ENCODE measurements at places on chromosomes 12 and 14.
A peak's percentile ranks its signal among the peaks of the same experiment; 100 is the strongest.

DNA sequence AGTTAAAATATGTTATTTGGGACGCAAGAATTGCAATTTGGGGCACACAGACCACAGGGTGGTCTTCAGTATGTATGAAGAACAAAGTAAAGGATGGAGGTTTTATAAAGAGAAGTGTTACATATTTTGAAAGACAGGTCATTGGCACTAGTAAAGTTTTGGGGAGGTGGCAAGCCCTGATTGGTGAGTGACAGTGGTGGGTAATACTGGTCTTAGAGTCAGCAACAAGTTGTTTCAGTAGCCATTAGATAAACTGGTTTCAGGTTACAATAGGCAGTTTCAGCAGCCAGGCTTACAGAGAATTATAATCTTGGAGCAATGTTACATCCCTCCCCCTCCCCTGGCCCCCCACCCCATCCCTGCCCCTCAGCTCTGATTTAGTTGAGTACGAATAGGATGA, 17.5 kb downstream of the MARK3 start:
- no peak overlapping the region for H3K27ac ChIP-seq
- no peak for DNase-seq
- no peaks in the 10 kb centered on the region for H3K27me3 ChIP-seq
- no peak overlapping the region for H3K4me3 ChIP-seq
- peaks cover 48% of the 10 kb centered on the region for H3K4me1 ChIP-seq
- peaks cover 6% of the 10 kb centered on the region for H3K36me3 ChIP-seq

GRCh38 chr12:85182699-85183098, 97.3 kb upstream of the ALX1 start:
- H3K27me3 ChIP-seq, result no peaks in the 10 kb centered on the region
- H3K27ac ChIP-seq, result no peak overlapping the region
- no peak overlapping the region for H3K4me3 ChIP-seq
- H3K4me1 ChIP-seq, result no peaks in the 10 kb centered on the region
- no peak for DNase-seq
- no peaks in the 10 kb centered on the region for H3K36me3 ChIP-seq

DNA sequence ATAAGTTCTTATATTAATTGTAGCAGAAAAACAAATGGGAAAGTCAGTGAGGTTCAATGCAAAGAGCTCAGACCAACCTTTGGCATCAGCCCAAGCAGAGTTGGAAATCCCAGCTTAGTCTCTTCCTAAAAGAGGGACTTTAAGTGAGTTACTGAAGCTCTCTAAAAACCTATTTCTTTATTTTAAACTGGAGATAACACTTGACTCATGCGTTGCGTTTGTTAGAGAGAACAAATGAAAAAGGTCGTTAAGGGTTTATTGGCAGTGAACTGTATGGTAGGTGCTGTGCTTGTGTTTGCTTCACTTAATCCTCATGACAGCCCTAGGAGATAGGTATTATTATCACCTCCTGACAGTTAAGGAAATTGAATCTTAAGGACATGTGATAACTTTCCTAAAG, 396.5 kb downstream of the RAD51B start:
- H3K27me3 ChIP-seq, result no peaks in the 10 kb centered on the region
- no peak overlapping the region for H3K4me3 ChIP-seq
- no peaks in the 10 kb centered on the region for H3K36me3 ChIP-seq
- no peak for DNase-seq
- H3K27ac ChIP-seq, result no peak overlapping the region

- no peak for DNase-seq
- H3K27ac ChIP-seq, result no peak overlapping the region
- no peak overlapping the region for H3K4me3 ChIP-seq
Measured at GRCh38 chr12:53101266-53101665, 2.0 kb upstream of the SOAT2 start.

- no peak for DNase-seq
- H3K27me3 ChIP-seq, result no peaks in the 10 kb centered on the region
- H3K4me1 ChIP-seq, result no peaks in the 10 kb centered on the region
Measured at GRCh38 chr12:78101946-78102635, 271.4 kb downstream of the NAV3 start.

DNA sequence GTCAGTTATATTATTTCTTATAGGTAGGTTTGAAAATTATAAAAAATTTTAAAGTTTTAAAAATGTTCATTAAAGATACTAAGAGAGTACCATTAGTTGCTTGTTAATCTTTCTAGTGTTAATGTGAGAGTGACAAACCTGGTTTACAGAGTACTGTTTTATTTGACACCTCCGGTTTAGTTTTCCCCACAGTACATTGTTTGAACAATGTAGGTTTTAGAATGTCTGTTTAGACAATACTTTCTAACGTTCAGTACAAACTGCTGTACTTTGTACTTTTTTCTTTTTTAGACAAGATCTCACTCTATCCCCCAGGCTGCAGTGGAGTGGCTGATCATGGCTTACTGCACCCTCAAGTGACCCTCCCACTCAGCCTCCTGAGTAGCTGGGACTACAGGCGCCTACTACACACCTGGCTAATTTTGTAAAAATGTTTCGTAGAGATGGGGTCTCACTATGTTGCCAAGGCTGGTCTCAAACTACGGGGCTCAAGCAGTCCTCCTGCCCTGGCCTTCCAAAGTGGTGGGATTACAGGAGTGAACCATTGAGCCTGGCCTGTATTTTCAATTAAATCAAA, 3.2 kb downstream of the BICDL1 start:
- peaks cover 19% of the 10 kb centered on the region for H3K4me1 ChIP-seq
- no peaks in the 10 kb centered on the region for H3K27me3 ChIP-seq
- no peak overlapping the region for H3K4me3 ChIP-seq
- no peaks in the 10 kb centered on the region for H3K36me3 ChIP-seq
- H3K27ac ChIP-seq, result no peak overlapping the region

GRCh38 chr12:86249851-86250250, 6.3 kb downstream of the MGAT4C start:
- H3K27ac ChIP-seq, result no peak overlapping the region
- no peaks in the 10 kb centered on the region for H3K36me3 ChIP-seq
- no peak overlapping the region for H3K4me3 ChIP-seq
- no peaks in the 10 kb centered on the region for H3K4me1 ChIP-seq
- no peaks in the 10 kb centered on the region for H3K27me3 ChIP-seq

GRCh38 chr12:111783046-111783445, 16.3 kb downstream of the ALDH2 start:
- H3K4me1 ChIP-seq, result peaks cover 42% of the 10 kb centered on the region
- no peak for DNase-seq
- no peaks in the 10 kb centered on the region for H3K27me3 ChIP-seq

GRCh38 chr12:67107751-67108269, 161.3 kb upstream of the CAND1 start:
- no peaks in the 10 kb centered on the region for H3K4me1 ChIP-seq
- DNase-seq, result no peak
- H3K27me3 ChIP-seq, result no peaks in the 10 kb centered on the region
- H3K36me3 ChIP-seq, result no peaks in the 10 kb centered on the region
- no peak overlapping the region for H3K27ac ChIP-seq

DNA sequence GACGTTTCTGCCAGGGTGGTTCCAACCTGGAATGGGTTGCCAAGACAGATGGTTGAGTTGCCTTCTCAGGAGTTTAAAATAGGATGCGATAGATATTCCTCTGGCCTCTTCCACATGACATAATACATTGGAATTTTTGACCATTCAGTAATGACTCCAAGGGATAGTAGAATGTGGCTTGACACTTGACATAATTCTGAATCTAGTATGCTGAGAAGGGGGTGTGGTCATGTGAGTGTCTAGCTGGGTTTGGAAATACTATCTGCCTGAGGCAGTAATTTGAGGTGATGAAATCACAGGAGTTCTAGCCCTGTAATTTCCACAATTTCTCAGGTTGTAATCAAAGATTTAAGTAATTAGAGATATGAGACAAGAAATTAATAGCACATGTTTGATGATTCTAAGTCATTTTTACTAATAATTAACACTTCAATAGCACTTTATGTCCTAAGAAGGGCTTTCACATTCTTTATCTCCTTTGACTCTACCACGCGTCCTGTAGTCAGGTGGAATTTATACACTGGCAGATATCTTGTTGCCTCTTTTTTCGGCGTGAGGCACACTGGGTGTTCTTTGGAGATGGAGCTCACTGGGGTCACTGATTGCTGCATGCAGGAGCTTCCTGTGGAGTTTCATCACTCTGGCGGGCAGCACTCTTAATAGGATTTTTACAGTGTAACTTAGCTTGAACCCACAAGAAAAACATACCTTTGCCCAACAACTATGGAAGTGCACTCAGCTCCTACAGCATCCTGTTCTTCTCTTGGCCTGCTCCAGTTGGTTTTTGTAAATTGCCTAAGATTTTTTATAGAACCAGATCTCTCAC, 3.2 kb upstream of the AMIGO2 start:
- no peaks in the 10 kb centered on the region for H3K36me3 ChIP-seq
- DNase-seq, result no peak
- peaks cover 28% of the 10 kb centered on the region for H3K4me1 ChIP-seq
- H3K4me3 ChIP-seq, result no peak overlapping the region

DNA sequence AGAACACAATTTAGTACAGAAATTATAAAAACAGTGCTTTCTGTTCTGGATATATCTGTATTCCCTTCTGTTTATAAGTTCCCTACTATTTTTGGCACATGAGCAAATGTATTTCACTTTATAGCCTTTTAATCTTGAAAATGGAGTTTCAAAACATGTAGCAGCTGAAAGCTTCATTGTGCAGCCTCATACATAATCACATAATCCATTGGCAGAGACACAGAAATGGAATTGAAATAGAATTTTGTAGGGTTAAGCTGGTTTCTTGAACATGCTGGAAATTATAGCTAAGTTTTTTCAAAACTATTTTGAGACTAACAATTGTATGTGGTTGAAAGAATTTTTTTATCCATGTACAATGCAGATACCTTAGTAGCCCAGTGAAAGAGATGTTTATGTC, 614.3 kb upstream of the MDGA2 start:
- H3K27me3 ChIP-seq, result no peaks in the 10 kb centered on the region
- no peaks in the 10 kb centered on the region for H3K36me3 ChIP-seq
- no peak overlapping the region for H3K4me3 ChIP-seq
- H3K27ac ChIP-seq, result no peak overlapping the region
- no peaks in the 10 kb centered on the region for H3K4me1 ChIP-seq
- DNase-seq, result no peak

GRCh38 chr12:66964629-66965028, 285.8 kb upstream of the GRIP1 start:
- H3K4me1 ChIP-seq, result peaks cover 5% of the 10 kb centered on the region
- no peaks in the 10 kb centered on the region for H3K36me3 ChIP-seq
- no peaks in the 10 kb centered on the region for H3K27me3 ChIP-seq
- H3K27ac ChIP-seq, result no peak overlapping the region
- DNase-seq, result no peak

DNA sequence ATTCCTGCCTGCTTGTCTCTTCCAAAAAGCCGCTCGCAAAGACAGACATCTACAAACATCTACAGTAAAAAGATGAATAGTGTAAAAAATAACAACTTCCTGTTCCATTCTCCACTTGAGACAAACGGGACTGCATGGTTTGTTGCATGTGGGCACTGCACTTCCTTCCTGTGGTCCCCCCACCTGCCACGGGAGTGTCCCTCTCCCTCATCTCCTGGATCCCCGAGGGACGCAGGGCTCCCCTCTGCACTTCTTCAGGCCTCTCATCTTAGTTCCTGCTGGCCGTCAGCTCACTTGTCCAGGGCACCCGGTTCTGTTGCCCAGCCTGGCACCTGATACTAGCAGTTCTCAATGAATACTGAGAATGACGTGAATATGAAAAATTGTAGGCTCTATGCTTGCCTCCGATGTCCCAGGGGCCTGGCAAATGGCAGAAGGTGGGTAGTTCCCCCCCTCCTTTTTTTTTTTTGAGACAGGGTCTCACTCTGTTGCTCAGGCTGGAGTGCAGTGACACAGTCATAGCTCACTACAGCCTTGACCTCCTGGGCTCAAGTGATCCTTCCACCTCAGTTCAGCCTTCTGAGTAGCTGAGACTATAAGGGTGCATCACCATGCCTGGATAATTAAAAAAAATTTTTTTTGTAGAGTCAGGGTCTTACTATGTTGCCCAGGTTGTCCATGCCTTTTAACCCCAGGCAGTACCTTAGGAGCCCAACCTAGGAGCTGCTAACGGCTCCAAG, 3.5 kb upstream of the KLC1 start:
- H3K27me3 ChIP-seq, result no peaks in the 10 kb centered on the region
- no peaks in the 10 kb centered on the region for H3K36me3 ChIP-seq
- no peak overlapping the region for H3K4me3 ChIP-seq
- no peak for DNase-seq

- H3K27ac ChIP-seq, result peak overlapping the region; percentile 85
- H3K36me3 ChIP-seq, result no peaks in the 10 kb centered on the region
- peak overlapping the region; percentile 4 for H3K4me3 ChIP-seq
Measured at GRCh38 chr12:54038871-54039414, 6.1 kb downstream of the HOXC5 start.

GRCh38 chr12:82448911-82449578, 90.7 kb downstream of the METTL25 start:
- no peaks in the 10 kb centered on the region for H3K27me3 ChIP-seq
- no peaks in the 10 kb centered on the region for H3K36me3 ChIP-seq
- no peaks in the 10 kb centered on the region for H3K4me1 ChIP-seq
- DNase-seq, result no peak
- H3K27ac ChIP-seq, result no peak overlapping the region

DNA sequence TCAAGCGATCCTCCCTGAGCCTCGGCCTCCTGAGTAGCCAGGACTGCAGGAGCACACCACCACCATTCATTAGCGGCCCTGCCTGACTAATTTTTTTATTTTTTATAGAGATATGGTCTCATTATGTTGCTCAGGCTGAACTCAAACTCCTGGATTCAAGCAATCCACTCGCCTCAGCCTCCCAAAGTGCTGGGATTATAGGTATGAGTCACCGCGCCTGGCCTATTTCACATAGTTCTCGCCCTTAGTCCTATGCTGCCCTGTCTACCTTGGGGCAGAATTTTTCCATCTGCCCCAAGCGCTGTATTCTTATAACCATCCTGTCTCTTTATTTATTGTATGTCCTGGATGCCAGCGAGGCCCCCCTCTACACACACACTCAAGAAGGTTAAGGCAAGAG, 50.9 kb upstream of the BCL2L14 start:
- H3K36me3 ChIP-seq, result no peaks in the 10 kb centered on the region
- H3K4me3 ChIP-seq, result no peak overlapping the region
- no peak for DNase-seq
- H3K27me3 ChIP-seq, result no peaks in the 10 kb centered on the region

DNA sequence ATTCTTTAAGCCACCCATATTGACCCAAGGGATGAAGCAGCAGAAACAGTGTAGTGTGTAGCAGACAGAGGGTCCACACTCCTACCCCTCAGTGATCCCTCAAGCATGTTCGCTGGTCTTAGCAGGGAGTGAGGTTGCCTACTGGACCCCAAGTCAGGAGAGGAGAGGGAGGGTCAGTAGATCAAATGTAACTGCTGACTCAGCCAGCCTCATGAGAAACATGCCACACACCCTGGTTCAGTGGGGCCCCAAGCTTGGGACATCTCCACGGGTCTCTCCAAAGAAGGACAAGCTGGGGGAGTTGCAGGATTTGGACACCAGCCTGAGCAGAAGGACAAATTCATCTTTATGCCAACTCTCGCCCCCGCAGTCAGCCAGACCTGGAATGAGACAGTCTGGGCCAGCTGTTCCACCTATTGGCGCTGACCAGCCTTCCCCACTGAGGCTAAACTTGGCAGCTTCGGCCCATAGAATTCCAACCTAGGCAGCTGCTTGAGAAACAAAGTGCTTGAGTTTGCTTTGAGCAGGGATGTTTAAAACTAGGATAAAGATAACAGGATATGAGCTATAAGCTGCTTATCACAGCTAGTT, 66.0 kb upstream of the ACTN1 start:
- H3K4me3 ChIP-seq, result no peak overlapping the region
- H3K27ac ChIP-seq, result peak overlapping the region; percentile 84
- no peaks in the 10 kb centered on the region for H3K27me3 ChIP-seq
- H3K36me3 ChIP-seq, result no peaks in the 10 kb centered on the region
